ENCODE measurements at places on chromosomes 2 and 18.
A peak's percentile ranks its signal among the peaks of the same experiment; 100 is the strongest.

DNA sequence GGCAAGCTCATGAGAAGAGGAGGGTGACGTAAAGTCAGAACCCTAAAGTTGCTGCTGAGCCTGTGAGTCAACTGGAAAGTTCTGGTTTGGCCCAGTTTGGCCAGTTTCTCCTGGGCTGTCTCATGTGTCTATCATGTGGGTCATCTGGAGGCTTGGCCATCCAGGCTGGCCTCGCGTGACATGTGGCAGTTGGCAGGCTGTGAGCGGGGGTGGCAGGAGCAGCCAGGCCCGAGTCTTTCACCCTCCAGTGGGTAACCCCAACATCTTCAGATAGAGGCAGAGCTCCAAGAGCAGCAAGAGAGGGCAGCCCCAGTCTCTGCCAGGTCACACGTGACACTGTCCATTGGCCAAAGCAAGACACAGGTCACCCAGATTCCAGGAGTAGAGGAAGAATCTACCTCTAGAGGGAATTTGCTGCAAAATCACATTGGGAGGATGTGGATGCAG, 51.5 kb downstream of the FHOD3 start:
- DNase-seq: no peak

DNA sequence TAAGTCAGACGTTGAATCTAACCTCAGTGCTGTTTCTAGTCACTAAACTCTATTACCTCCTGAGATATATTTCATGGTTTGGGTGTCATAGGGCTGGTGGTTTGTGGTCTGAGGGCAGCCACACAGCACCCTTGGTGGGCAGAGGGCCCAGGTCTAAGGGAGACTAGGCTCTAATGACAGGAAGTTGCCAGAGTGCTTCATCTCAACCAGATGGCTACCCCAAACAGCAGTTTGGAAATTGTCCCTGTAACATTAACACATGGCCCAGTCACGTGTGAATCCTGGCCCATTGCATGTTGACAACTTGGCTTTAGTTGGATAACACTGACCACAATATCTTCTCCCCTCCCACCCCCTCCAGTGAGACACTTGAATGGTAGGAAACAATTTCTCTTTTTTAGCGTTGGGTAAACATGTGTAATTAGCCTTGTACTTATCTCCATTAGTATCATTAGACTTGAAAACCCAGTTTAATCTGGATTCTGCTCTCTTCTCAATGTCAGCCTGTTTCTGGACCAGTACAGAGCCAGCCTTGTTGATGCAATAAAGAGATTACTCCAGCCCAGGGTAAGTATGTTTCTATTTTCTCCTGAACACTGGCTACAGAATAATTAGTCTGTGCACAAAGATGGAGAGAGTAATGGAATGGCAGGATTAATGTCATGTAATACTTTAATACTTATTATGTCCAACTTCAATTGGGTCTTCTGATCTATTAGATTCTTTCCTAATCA, 187.8 kb upstream of the SIX3 start:
- peak; percentile 28 for DNase-seq

DNA sequence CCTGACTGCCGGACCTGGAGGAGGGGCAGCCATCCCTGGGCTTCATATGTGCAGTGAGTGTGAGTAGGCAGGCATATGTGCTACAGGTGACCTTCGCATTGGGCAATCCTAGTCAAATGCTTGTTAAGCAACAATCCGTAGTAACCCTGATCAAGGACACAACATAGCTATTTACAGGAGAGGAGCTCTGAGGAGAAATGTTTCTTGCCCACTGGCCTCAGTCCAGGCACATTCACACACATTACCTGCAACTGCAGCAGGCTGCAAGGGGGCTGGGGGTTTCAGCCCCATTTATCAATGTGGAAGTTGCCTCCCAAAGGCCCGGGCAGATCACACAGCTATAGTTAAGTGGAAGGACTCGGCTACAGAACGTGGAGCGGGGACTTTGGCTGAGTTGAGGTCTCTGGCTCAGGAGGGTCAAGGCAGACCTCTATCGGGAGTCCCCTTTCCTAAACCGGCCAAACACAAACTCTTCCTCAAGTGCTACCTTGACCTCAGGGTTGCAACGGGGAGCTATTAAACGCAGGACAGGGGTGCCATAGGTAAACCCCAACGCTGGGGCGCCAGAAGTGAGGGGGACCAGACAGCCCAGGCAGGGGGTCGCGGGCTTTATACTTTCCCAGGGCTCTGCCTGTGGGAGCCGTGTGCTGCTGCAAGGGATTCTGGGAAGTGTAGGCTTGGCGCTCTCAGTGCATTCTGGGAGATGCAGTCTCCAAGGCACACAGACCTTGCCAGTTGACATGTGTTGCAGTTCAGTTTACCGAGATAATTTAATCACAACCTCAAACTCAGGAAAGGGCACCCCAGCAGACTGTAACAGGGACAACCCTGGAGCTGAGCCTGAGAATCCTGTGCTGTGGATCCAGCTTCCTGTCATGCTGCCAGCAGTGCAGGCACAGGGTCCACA, 9.4 kb downstream of the KHK start:
- DNase-seq: peak; percentile 31

DNA sequence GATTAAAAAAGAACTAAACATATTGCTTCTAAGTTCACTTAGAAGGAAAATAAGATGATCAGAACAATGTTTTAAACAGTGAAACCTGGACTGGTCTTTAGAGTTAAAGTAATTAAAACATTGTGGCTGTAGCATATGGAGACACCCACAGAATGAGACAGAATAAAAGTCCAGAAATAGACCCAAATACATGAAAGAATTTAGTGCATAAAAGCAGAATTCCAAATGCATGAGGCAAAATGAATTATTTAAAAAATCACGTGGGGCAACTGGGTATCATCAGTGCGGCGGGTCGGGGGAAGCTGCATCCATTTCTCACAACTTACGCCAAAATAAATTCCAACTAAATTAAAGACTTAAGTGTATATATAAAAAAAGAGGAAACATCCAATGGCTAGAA, 12.1 kb downstream of the RNF149 start:
- no peak for DNase-seq

- DNase-seq: peak; percentile 60
These were observed 144.2 kb downstream of the SUCLG1 start for GRCh38 chr2:84314901-84315330.

DNA sequence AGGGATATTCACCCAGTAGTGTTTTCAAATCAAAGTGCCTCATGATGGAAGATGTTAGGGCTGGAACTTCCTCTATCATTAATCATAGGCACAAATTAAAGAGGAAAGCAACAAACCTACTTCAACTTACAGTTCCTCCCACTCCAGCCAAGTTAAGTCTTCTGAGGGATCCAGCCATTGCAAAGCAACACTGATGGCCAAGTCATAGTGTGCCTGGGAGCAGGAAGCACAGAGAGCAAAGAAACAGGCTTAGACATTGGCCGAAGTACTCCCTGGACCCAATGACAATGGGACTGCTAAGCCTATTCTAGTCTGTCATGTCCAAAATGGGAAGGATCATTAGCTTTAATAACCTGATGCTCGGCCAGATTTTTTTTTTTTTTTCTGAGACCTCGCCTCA, 7.0 kb downstream of the C2orf80 start:
- no peak for DNase-seq

DNA sequence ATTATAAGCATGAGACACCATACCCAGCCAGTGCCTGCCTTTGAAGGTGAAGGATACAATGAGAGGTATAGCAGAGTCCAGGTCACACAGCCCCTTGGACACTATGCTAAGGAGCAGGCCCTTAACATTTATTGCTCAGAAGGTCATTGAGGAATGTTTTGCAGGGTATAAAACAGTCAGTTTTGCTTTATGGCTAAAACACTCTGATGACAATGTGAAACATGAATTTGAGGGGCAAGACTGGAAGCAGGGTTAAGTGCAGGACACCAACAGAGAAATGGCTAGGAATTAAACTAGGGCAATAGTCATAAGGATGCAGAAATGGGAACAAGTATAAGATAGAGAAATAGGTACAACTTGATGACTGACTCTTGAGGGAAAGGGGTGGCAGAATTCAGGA, 141.1 kb downstream of the METTL4 start:
- DNase-seq: no peak

DNA sequence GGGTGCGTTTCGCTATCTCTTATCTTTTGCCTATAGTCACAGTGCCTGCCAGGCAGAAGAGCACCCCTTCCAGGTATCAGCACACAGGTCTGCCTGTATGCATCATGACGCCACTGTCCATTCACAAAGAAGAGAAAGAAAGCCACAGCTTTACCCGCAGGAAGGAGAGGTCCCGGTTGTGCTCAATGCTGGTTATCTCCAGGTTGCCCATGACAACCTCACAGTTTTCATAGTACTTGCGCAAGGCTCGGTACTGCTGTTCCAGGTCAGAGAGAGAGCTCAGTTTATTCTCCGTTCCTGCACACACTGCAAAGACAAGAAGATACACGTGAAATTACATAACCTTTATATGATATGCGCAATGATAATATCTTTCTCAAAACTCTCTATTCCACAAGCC, 414.0 kb downstream of the ERBB4 start:
- DNase-seq: no peak

DNA sequence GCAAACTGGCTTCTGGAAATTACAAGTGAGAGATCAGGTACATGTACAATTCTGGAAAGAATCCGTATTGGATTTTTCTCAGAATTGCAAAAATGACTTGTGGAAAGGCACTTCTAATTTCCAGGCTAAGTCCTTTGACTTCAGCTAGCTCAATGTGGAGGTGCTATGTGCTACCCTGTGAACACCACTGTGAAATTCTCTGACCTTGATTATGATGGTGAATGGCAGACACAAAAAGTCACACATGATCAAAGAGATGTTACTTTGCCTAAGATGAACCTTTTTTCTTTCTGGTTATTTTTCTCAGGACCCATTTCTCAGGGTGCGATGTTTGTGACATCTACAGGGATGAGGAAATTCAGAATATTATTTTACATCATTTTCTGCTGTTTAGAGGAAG, 856.6 kb upstream of the VRK2 start:
- DNase-seq: no peak

DNA sequence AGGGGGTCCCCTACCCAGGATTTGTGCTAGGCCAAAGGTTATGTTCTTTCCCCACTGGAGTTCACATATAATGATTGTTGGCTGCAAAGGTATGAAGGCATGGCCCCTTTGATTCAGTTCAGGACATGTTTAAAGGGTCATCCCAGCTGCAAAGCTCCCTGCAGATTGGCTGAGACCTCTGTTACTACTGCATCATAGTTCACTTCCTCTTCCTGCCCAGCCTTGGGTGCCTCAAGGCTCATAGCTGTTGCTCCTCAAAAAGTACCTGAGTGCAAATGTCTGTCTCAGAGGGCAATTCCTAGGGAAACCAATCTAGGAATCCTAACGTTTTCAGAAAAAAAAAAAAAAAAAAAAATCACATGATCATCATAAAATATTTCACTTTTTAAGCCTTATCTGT, 125.1 kb downstream of the ATL2 start:
- no peak for DNase-seq

GRCh38 chr18:44777457-44778192, 96.9 kb downstream of the SETBP1 start:
- DNase-seq: no peak

DNA sequence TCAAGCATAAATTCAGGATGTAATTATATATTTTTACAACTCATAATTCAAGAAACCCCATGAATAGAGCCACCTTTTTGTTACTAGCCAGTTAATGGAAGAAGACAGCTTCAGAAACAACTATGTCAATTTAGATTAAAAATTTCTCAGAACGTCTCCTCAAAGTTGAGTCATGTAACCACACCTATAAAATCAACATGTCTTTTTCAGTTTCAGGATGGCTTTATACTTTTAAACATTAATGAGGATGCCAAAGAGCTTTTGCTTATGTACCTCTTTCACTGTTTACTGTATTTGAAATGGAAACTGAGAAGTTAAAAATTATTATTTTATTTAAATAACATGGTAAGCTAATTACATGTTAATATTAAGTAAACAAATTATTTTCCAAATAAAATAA, 280.1 kb downstream of the PTH2R start:
- no peak for DNase-seq

Measured in CD4-positive, CD25-positive, alpha-beta regulatory T cell (primary cell).